ENCODE measurements at places on chromosomes 2 and 18. TPM values are rescaled to one million over a fixed set of nuclear protein-coding genes. Genes with fewer than 3 reads are reported as not detected.

- H3K27me3 ChIP-seq: peaks cover 23% of the 10 kb centered on the region
- H3K4me3 ChIP-seq: no peak overlapping the region
- no peak overlapping the region for H3K27ac ChIP-seq
- DNase-seq: no peak
- H3K36me3 ChIP-seq: no peaks in the 10 kb centered on the region
Measured at GRCh38 chr2:109125593-109126500, 3.2 kb upstream of the SH3RF3 start.

- DNase-seq: no peak
- no peaks in the 10 kb centered on the region for H3K4me1 ChIP-seq
- no peak overlapping the region for H3K4me3 ChIP-seq
- no peaks in the 10 kb centered on the region for H3K27me3 ChIP-seq
Measured at GRCh38 chr2:21993002-21993401, 869.2 kb downstream of the TDRD15 start.

The SPTBN1 gene
- 465 TPM for total RNA-seq

- H3K4me3 ChIP-seq: no peak overlapping the region
- no peaks in the 10 kb centered on the region for H3K4me1 ChIP-seq
- no peaks in the 10 kb centered on the region for H3K36me3 ChIP-seq
- DNase-seq: no peak
- no peak overlapping the region for H3K27ac ChIP-seq
- H3K27me3 ChIP-seq: peaks cover 25% of the 10 kb centered on the region
Measured at GRCh38 chr2:104836841-104837240, 17.1 kb upstream of the POU3F3 start.

- no peak for DNase-seq
- no peak overlapping the region for H3K27ac ChIP-seq
- no peaks in the 10 kb centered on the region for H3K36me3 ChIP-seq
- H3K4me1 ChIP-seq: peaks cover 18% of the 10 kb centered on the region
Measured at GRCh38 chr2:209398463-209398862, 25.4 kb upstream of the MAP2 start.

The CDKL4 gene
- total RNA-seq: 0.40 TPM

GRCh38 chr18:9066358-9066757 lies 36.1 kb upstream of the NDUFV2 start:
- no peaks in the 10 kb centered on the region for H3K27me3 ChIP-seq
- H3K4me1 ChIP-seq: no peaks in the 10 kb centered on the region
- no peak for DNase-seq

DNA sequence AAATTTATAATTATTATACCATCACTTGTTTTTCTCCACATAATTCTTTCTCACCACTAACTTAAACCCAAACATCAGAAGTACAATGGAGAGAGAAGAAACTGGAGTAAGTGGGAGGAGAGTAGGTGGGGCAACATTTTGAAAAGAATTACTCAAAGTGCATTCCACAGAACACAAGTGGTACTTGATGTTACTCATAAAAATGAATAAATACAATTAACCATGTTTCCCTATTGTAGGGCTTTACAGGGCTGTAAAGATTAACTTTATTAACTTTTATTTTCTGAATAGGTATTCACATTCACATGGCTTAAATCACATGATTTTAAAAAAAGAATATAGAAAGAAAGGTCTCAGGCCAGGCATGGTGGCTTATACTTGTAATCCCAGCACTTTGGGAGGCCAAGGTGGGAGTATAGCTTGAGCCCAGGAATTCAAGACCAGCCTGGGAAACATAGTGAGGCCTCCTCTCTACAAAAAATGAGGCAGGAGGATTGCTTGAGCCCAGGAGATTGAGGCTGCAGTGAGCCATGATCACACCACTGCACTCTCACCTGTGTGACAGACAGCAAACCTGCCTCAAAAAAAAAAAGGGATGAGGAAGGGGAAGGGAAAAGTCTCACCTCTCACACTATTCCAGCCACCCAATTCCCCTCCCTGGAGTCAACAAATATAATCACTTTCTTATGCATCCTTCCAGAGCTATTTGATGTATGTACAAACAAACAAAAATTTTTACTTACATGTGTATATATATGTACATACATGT lies 47.1 kb downstream of the KCNG3 start:
- H3K36me3 ChIP-seq: no peaks in the 10 kb centered on the region
- H3K27me3 ChIP-seq: no peaks in the 10 kb centered on the region
- no peaks in the 10 kb centered on the region for H3K4me1 ChIP-seq
- no peak overlapping the region for H3K4me3 ChIP-seq

Data from esophagus muscularis mucosa (tissue), 4 donors.